ENCODE measurements at places on chromosomes 7 and 10. TPM values are rescaled to one million over a fixed set of nuclear protein-coding genes. Genes with fewer than 3 reads are reported as not detected.

The ZNF365 gene
- 0.89 TPM for total RNA-seq

- DNase-seq, result no peak
Measured at GRCh38 chr10:72072639-72073038, 15.7 kb downstream of the SPOCK2 start.

The NUTM2A gene
- total RNA-seq, result 0.52 TPM

GRCh38 chr7:95264363-95264891 is 59.9 kb downstream of the PON1 start:
- DNase-seq, result no peak

Measured in pancreas (tissue), 10 donors.